Peyer's patch (tissue), 4 donors: ENCODE measurements at places on chromosomes 4 and X. TPM values are rescaled to one million over a fixed set of nuclear protein-coding genes. Genes with fewer than 3 reads are reported as not detected.

Gene CFAP99
- 1.2 TPM for total RNA-seq

Gene PSAPL1
- total RNA-seq, result not detected

Gene HERC5
- total RNA-seq, result 3.4 TPM

Gene AMTN
- total RNA-seq, result not detected

Gene EPGN
- total RNA-seq, result not detected

Gene RASL11B
- not detected for total RNA-seq

DNA sequence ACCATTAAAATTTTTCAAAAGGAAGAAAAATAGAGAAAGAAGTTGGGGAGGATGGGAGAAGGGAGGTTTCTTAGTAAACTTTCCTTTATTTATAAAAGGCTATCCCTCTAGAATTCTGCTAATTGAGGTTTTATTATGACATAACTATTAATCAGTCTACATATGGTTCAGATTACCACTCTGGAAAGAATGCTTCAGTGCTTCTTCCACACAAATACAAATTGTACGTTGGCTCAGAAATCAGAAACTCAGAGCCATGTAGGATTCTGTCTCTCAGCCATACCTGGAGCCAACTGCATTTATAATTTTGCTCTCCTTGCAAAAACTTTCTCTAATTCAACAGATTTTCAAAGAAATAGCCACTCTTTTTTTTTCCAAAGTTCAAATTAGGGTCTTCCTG lies 37.1 kb downstream of the SRPX start:
- H3K36me3 ChIP-seq, result no peaks in the 10 kb centered on the region
- H3K27me3 ChIP-seq, result no peaks in the 10 kb centered on the region
- H3K27ac ChIP-seq, result no peak overlapping the region

DNA sequence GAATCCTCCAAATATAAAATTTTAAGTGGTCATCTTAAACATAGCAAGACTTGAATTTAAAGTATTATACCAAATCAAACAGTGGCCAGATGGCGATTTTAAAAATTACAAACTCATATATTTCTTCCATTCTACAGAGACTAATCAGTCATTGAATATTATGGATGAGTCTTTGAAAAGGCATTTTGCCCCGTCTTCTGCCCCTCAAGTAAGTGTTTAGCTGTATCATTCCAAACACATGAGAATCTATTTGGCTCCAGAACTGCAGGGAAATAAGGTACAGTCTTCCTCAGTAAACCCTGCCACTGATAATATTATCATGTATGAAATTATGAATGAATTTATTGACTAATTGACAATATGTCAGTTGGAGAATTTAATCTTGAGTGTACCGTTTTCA lies 191.0 kb downstream of the SLC7A11 start:
- no peak for DNase-seq
- H3K4me3 ChIP-seq, result no peak overlapping the region
- H3K36me3 ChIP-seq, result no peaks in the 10 kb centered on the region
- no peaks in the 10 kb centered on the region for H3K4me1 ChIP-seq
- no peaks in the 10 kb centered on the region for H3K27me3 ChIP-seq
- no peak overlapping the region for H3K27ac ChIP-seq

- no peaks in the 10 kb centered on the region for H3K27me3 ChIP-seq
- no peak overlapping the region for H3K27ac ChIP-seq
- no peak overlapping the region for H3K4me3 ChIP-seq
- DNase-seq, result no peak
- H3K4me1 ChIP-seq, result no peaks in the 10 kb centered on the region
Measured at GRCh38 chr4:10803713-10804343, 119.3 kb upstream of the CLNK start.

GRCh38 chr4:6676722-6677558 lies 16.7 kb upstream of the S100P start:
- DNase-seq, result no peak
- no peak overlapping the region for H3K4me3 ChIP-seq
- peaks cover 27% of the 10 kb centered on the region for H3K4me1 ChIP-seq
- H3K36me3 ChIP-seq, result no peaks in the 10 kb centered on the region
- H3K27ac ChIP-seq, result no peak overlapping the region

DNA sequence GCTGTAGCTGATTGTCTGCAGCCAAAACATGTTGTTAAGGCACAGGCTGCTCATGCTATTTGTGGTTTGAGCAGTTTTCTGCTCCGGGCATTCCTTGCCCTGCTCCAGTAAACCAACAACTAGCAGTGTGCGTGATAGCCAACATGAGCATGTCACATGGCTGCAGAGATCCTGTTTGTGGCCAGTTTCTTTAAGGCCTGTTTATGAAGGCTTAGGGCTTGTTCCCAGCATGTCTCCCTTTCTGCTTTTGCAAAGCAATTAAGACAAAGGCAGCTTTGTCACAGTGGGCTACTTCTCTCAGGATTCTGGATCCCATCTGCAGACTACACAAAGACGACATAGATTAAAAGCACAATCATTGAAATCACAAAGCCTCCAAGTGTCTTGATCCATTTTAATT lies 160.5 kb downstream of the ZNF518B start:
- H3K27ac ChIP-seq, result no peak overlapping the region
- no peaks in the 10 kb centered on the region for H3K27me3 ChIP-seq
- H3K4me3 ChIP-seq, result no peak overlapping the region
- H3K36me3 ChIP-seq, result no peaks in the 10 kb centered on the region
- H3K4me1 ChIP-seq, result no peaks in the 10 kb centered on the region

- no peak for DNase-seq
- no peaks in the 10 kb centered on the region for H3K27me3 ChIP-seq
- H3K4me1 ChIP-seq, result no peaks in the 10 kb centered on the region
- no peaks in the 10 kb centered on the region for H3K36me3 ChIP-seq
Measured at GRCh38 chrX:84339507-84340364, 151.7 kb upstream of the RPS6KA6 start.

GRCh38 chr4:68987007-68987406 lies 35.4 kb upstream of the UGT2A3 start:
- no peak overlapping the region for H3K4me3 ChIP-seq
- no peaks in the 10 kb centered on the region for H3K27me3 ChIP-seq
- H3K27ac ChIP-seq, result no peak overlapping the region
- DNase-seq, result no peak
- no peaks in the 10 kb centered on the region for H3K36me3 ChIP-seq

DNA sequence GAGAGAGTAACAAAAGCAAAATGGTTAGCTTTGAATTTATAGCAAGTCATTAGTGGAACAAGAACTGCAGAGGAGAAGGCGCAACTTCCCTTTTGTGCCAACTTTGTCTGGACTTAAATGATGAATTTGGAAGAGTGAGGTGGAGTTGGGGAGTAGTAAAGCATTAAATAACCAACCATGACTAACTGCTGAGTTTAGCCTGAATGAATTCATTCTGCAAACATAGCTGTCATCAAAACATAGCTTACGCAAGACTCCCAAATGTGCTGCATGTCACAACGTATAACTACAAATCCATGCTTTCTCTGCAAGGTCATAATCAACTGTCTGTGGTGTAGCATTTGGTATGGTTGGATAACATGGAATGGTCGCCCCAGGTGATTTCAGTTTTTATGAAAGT lies 75.9 kb upstream of the RPL34 start:
- no peaks in the 10 kb centered on the region for H3K27me3 ChIP-seq
- no peak overlapping the region for H3K4me3 ChIP-seq
- no peak overlapping the region for H3K27ac ChIP-seq
- no peak for DNase-seq

DNA sequence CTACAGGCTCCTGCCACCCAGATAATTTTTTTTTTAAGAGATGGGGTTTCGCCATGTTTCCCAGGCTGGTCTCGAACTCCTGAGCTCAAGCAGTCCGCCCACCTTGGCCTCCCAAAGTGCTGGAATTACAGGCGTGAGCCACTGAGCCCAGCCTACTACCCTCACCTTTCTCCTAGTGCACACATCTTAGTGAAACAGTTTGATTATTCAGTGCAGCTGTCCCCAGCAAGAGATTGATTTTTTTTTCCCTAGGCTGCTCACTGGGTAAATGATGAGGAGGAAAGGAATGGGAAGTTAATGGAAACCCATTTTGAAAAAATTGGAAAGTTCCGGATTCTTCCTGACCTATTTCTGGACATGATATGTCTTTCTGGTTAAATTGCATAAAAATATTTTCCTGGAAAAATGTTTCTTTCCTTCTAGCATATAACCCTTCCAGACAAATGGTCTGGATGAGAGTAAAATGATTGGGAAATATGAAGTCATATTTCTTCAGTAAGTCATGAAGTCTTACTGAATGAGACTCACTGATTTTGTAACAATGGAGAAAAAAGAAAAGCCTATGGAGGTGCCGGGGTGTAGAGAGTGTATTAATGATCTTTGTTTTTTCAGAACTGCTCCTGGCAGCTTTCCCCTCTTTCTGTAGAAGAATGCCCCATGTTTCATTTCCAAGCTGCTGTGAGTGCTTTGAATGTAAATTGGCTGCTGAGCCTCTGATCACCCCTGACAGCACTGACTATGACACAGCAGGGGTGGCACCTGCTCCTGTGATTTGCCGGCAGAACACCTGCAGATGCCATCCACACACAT lies 19.5 kb upstream of the ZNF41 start:
- no peak overlapping the region for H3K27ac ChIP-seq
- no peaks in the 10 kb centered on the region for H3K36me3 ChIP-seq
- H3K27me3 ChIP-seq, result no peaks in the 10 kb centered on the region
- H3K4me3 ChIP-seq, result no peak overlapping the region
- DNase-seq, result no peak
- no peaks in the 10 kb centered on the region for H3K4me1 ChIP-seq

- DNase-seq, result no peak
- H3K4me1 ChIP-seq, result no peaks in the 10 kb centered on the region
- no peak overlapping the region for H3K4me3 ChIP-seq
- no peak overlapping the region for H3K27ac ChIP-seq
- H3K27me3 ChIP-seq, result no peaks in the 10 kb centered on the region
Measured at GRCh38 chr4:108950158-108950915, 187.5 kb upstream of the ETNPPL start.

DNA sequence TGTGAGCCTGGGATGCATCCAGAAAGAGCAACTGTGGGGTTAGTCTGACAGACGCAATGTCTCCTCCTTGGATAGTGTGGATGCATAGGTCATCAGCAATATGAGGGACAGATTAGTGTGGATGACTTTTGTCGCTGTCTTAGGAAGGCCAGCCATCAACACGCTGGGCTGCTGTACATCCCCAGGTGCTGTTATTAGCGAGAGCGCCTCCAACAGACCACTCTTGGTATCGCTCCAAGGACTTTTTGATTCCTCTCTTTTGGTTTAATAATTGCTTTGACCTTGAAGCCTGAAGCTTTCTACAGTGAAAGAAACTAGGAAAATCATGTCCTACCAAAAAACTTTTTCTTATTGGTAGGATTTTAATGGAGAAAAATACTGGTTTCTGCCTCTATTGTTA lies 76.7 kb downstream of the TMEM131L start:
- H3K4me3 ChIP-seq, result no peak overlapping the region
- no peaks in the 10 kb centered on the region for H3K36me3 ChIP-seq
- no peak for DNase-seq
- H3K4me1 ChIP-seq, result no peaks in the 10 kb centered on the region
- no peak overlapping the region for H3K27ac ChIP-seq

DNA sequence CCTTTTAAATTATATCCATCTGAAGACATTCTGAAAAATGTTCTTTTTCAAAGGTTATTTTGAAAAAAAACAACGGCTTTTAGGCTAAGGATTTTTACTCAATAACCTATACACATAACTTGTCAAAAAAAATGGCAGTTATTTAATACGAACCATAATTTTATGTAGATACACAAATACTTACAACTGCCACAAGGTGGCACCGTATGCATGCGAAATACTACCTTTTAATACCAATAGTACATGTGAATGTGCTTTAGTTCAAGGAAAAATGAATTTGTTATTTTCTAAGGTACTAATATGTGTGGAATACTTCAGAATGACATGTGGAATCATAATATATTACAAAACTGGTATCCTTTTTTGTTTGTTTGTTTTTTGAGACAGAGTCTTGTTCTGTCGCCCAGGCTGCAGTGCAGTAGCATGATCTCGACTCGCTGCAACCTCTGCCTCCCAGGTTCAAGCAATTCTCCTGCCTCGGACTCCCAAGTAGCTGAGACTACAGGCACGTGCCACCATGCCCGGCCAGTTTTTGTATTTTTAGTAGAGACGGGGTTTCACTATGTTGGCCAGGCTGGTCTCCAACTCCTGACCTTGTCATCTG lies 4.6 kb upstream of the MAD2L1 start:
- H3K4me1 ChIP-seq, result peaks cover 7% of the 10 kb centered on the region
- no peak overlapping the region for H3K4me3 ChIP-seq
- H3K36me3 ChIP-seq, result no peaks in the 10 kb centered on the region
- H3K27ac ChIP-seq, result no peak overlapping the region
- peak; percentile 43 for DNase-seq
- H3K27me3 ChIP-seq, result no peaks in the 10 kb centered on the region

DNA sequence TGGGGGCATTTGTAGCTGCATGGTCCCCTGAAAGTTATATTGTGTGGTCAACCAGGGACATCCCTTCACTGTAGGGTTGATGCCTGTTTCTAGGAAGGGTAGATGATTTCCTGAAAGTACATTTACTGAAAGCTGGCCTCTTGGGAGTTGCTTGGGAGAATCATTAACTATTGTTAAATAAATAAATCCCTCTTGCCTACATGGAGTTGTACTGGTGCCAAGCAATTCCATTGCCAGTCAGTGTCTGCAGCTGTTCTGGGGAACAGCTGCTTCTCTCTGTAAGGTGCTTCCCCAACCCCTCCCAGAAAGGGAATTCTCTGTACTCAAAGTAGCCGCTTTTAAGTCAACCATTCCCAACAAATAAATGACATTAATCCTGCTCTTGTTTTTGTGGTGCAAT lies 51.1 kb downstream of the C4orf51 start:
- no peak overlapping the region for H3K27ac ChIP-seq
- H3K27me3 ChIP-seq, result no peaks in the 10 kb centered on the region
- no peak overlapping the region for H3K4me3 ChIP-seq
- peak; percentile 59 for DNase-seq
- peaks cover 5% of the 10 kb centered on the region for H3K4me1 ChIP-seq

DNA sequence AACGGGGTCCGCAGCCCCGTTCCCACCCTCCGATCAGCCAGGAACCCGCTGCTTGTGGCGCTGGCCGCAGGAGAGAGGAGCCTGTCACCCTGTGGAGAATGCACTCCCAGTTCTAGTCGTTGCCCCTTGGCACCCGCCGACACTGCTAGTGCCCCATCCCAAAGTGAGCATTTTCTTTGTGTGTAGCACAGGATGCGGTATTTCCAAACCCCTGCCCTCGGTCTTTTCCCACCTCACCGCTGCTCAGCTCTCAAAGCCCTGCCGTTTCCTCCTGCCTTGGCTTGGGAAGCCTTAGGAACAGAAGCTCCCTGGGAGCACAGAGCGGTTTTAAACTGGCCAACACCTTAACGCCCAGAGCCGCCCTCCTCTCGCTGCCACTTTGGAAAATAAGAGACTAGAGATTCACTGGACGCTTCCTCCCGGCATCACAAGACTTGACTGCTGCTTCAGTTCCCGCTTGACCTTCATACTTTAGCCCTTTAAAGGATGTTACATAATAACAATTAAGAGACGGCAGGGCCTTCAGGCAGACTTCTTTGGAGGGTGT lies 772 bp downstream of the CYP4V2 start:
- peak overlapping the region; percentile 92 for H3K4me3 ChIP-seq
- DNase-seq, result peak; percentile 73
- H3K27me3 ChIP-seq, result no peaks in the 10 kb centered on the region
- H3K4me1 ChIP-seq, result no peaks in the 10 kb centered on the region
- no peaks in the 10 kb centered on the region for H3K36me3 ChIP-seq
